Melanocyte of skin (primary cell): ENCODE measurements at places on chromosomes 13 and 19. TPM values are rescaled to one million over a fixed set of nuclear protein-coding genes. Genes with fewer than 3 reads are reported as not detected.

ZNF350 gene
- 6.0 and 8.0 TPM in 2 replicates for total RNA-seq

PEAK3 gene
- under 0.01 TPM in 1 of 2 replicates, not detected in the other for total RNA-seq

C19orf53 gene
- 64.6 and 67.7 TPM in 2 replicates for total RNA-seq

MBD3L2 gene
- total RNA-seq: not detected in 2 replicates

ZNF112 gene
- total RNA-seq: 6.0 and 9.1 TPM in 2 replicates

N4BP2L1 gene
- total RNA-seq: 0.93 and 1.00 TPM in 2 replicates

MCEMP1 gene
- not detected in 2 replicates for total RNA-seq

SERP2 gene
- 4.2 and 5.0 TPM in 2 replicates for total RNA-seq

NALCN gene
- 0.73 and 5.2 TPM in 2 replicates for total RNA-seq

GAPDHS gene
- total RNA-seq: 5.9 and 71.2 TPM in 2 replicates

CEACAM1 gene
- total RNA-seq: 11.1 and 19.3 TPM in 2 replicates

TPTE2 gene
- not detected in 2 replicates for total RNA-seq

PPP1R13L gene
- total RNA-seq: 0.77 and 1.00 TPM in 2 replicates

FLT3 gene
- total RNA-seq: not detected in 2 replicates

TNNT1 gene
- total RNA-seq: 0.34 and 0.73 TPM in 2 replicates

KLK13 gene
- total RNA-seq: not detected in 2 replicates

SERPINE3 gene
- 0.34 TPM in 1 of 2 replicates, not detected in the other for total RNA-seq

PLIN3 gene
- 85.0 and 86.1 TPM in 2 replicates for total RNA-seq

FXYD1 gene
- total RNA-seq: 0.15 TPM in 1 of 2 replicates, not detected in the other

NOVA2 gene
- total RNA-seq: not detected in 2 replicates

FFAR2 gene
- 0.69 TPM in 1 of 2 replicates, not detected in the other for total RNA-seq

HSD17B14 gene
- 4.1 and 4.7 TPM in 2 replicates for total RNA-seq

ZNF772 gene
- 16.2 and 24.4 TPM in 2 replicates for total RNA-seq

NXNL1 gene
- not detected in 2 replicates for total RNA-seq

GSX1 gene
- not detected in 2 replicates for total RNA-seq

ZNF723 gene
- total RNA-seq: not detected in 2 replicates

CGB7 gene
- 0.34 and 0.73 TPM in 2 replicates for total RNA-seq

MEIOSIN gene
- total RNA-seq: not detected in 2 replicates
